ENCODE measurements at places on chromosomes 12 and 14. TPM values are rescaled to one million over a fixed set of nuclear protein-coding genes. Genes with fewer than 3 reads are reported as not detected.

- no peak for DNase-seq
These were observed 311.2 kb downstream of the DUSP6 start for GRCh38 chr12:89041078-89041477.

GRCh38 chr12:56007564-56008559 is 10.8 kb downstream of the SUOX start:
- peak; percentile 66 for DNase-seq

DNA sequence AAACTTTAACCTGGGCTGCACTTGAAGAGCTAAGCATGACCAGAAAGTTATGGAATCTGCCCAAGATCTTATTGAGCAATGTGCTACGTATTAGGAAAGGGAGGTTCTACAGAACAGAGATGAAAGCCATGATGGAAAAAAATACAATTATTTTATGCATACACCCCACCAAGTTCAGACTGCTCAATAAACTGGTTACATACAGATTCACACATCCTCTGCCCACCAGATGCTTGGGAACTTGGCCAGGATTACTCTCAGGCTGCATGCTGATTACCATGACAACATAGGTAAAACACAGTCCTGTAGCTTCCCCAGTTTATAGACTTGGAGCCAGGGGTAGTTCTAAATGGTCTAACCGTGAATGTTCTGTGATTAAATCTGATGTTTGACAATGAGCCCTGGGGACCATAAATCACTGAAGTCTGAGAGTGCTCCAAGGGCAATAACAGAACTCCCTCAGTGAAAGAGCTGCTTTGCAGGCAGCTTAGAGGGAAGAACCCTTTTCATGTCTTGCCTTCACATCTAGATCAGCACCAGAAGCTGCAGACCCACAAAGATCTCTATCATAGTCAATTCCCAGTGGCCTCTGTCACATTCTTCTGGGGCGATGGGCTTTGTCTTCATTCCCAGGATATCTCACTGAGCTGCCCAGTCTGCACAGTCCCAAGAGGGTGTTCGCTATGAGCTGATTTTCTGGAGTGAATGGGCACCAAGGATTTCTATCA is 232.2 kb downstream of the EMP1 start:
- DNase-seq: no peak

SLC39A9 gene
- total RNA-seq: 55.2 TPM

All from left lobe of liver (tissue), 2 donors.